CD4-positive, alpha-beta memory T cell (primary cell): ENCODE measurements at places on chromosomes 1 and 21.

DNA sequence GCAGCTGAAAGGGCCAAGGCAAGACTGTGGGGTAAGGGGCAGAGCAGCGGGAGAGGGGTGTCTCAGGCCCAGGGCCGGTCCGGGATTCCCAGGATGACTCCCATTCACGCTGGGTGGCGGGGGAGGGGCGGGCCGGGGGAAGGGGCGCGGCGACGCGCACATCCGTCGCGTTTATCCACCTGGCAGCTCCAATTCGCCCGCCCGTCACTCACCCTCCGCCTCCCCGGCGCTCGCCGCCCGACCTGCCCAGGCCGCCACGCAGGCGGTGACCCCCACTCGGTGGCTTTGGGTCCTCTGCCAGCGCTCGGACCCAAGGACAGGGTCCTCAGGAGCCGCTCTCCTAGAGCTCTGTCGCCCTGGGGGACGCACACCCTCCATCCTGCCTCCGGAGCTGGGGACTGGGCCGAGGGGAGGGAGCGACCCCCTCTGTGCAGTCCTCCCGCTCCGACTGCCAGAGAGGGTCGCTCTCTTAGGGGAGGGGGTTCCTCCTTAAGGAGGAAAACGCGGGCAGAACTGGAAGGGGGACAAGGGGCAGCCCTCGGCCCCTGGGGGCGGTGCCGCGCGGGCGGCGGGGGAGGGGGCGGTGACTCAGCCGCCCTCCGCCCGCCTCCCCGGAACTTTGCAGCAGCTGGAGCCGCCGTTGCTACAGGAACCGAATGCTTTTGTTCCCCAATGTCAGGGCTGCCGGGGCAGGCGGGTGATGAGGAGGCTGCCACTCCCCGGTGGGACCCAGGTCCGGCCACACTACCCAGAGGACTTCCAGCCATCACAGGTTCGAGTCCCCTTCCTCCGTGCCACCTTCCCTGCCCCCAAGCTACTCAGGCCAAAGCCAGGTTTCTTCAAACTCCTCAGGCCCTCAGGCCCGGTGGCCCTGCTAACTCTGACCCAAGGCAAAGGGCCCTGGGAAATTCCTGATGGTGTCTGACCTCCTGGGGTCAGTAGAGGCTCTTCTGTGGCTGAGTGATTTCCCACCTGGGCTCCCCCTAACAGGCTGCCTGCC lies 3.4 kb downstream of the ADGRB2 start:
- peaks cover 35% of the 10 kb centered on the region for H3K4me1 ChIP-seq
- H3K36me3 ChIP-seq, result no peaks in the 10 kb centered on the region
- H3K4me3 ChIP-seq, result peak overlapping the region; percentile 52
- peak; percentile 60 for DNase-seq
- peaks cover 10% of the 10 kb centered on the region for H3K27me3 ChIP-seq

DNA sequence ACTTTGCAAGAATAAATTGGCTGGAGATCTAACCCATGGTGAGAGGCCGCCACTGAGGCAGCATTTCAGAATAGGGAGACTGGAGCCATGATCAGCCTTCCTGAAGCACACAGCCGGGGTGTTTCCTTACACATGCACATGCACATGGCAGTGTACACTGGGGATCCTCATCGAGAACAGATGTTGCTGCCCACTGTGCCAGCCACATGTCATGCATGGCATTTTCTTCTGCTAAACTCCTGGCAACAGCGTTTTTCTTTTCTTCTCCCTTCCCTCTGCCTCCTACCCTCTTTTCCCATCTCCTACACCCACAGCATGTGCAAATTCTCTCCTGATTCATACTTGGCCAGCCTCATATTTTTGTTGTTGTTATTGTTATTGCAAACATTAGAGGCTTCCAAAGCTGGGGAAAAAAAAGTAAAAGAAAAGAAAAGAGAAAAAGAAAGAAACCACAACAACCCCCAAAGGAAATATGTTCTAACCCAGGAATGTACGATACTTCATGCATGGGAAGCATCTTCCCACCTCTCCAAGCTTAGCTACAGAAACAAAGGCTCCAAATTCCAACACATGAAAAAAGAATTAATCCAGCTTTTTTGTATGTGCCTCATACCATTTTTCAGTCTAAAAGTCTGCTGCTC lies 344.0 kb downstream of the ASTN1 start:
- no peaks in the 10 kb centered on the region for H3K36me3 ChIP-seq
- H3K27me3 ChIP-seq, result no peaks in the 10 kb centered on the region
- DNase-seq, result no peak
- H3K4me3 ChIP-seq, result no peak overlapping the region
- H3K27ac ChIP-seq, result no peak overlapping the region

DNA sequence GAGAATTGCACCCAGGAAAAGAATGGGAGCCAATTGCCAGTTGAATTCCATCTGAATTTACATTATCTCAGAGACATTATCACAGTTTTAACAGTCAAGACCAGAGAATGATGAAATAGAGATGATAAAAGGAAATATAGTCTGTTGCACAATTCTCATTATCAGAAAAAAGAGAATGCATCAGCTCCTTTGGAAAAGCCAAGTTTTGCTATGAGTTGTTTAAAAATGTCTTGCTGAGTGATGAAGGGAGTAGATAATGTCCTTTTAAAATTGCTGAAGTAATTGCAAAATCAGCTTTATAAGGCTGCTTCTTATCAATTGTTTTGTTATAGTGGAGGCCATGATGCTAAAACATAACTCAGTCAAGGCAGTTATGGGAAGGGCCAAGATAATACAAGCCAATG lies 37.9 kb upstream of the EEIG2 start:
- no peaks in the 10 kb centered on the region for H3K36me3 ChIP-seq
- no peak overlapping the region for H3K4me3 ChIP-seq
- DNase-seq, result no peak
- H3K27ac ChIP-seq, result no peak overlapping the region
- no peaks in the 10 kb centered on the region for H3K27me3 ChIP-seq

DNA sequence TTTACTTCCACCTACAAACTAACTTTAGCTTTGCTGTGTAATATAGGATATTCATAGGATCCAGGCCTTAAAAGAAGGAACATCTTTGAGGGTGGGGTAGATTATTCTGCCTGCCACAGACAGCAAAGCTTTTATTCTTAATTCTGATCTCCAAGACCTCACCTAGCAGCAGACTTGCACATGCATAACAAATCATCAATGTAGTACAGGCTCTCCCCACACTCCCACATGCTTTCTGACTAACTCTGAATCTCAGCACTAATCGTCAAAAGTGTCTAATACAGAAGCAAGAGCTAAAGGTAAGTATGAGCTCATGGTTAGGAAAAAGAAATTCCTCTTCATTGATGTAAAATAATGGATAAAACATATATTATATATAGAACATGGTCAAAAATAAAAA lies 1468.5 kb upstream of the B3GALT2 start:
- no peak overlapping the region for H3K4me3 ChIP-seq
- H3K36me3 ChIP-seq, result no peaks in the 10 kb centered on the region
- no peaks in the 10 kb centered on the region for H3K4me1 ChIP-seq
- DNase-seq, result no peak

DNA sequence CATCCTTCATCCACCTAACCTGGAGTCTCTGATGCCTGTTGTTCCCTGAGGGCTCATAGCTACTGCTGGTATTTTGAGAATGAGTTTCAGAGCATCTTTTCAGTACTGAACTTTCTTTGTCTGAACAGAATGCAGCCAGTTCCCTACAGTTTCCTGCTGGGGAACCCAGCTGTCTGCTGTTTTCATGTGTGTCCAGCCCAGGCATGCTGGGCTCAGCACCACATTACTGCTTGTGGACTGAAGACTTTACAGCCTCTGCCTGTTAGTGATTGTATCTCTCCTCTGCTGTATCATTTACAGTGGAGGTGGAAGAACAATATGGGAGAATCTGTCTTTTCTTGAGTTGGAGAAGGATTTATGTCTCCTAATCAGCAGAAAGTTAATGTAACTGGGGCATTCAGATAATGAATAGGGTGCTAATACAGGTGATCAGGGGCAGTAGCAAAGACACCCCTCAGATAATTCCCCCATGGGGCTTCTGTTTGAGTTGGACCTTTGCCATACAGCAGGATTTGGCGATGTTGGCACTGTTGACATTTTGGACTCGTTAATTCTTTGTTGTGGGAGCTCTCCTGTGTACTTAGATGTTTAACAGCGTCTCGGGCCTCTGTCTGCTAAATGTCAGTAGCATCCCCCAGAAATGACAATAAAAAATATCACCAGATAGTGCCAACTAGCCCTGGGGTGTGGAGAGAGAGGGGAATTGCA lies 207.7 kb downstream of the HHAT start:
- no peaks in the 10 kb centered on the region for H3K4me1 ChIP-seq
- no peak for DNase-seq
- no peaks in the 10 kb centered on the region for H3K36me3 ChIP-seq
- no peaks in the 10 kb centered on the region for H3K27me3 ChIP-seq

DNA sequence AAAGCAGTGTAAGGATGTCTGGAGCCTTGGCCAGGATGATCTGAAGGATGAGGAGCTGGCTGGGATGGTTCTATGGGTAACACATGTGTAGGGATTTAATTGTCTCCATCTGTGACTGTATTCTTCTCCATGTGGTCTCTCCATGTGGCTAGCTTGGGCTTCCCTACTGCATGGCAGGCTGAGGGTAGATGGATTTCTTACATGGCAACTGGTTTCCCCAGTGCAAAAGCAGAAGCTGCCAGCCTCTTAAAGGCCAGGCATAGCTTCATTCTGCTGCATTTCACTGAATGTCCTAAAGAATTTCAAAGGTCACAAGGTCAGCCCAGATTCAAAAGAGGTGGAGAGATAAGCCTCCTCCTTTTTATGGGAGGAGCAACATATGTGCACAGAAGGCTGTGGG lies 61.7 kb downstream of the XCL2 start:
- H3K27me3 ChIP-seq, result no peaks in the 10 kb centered on the region
- H3K36me3 ChIP-seq, result no peaks in the 10 kb centered on the region
- H3K4me3 ChIP-seq, result no peak overlapping the region
- no peak overlapping the region for H3K27ac ChIP-seq
- peaks cover 47% of the 10 kb centered on the region for H3K4me1 ChIP-seq

DNA sequence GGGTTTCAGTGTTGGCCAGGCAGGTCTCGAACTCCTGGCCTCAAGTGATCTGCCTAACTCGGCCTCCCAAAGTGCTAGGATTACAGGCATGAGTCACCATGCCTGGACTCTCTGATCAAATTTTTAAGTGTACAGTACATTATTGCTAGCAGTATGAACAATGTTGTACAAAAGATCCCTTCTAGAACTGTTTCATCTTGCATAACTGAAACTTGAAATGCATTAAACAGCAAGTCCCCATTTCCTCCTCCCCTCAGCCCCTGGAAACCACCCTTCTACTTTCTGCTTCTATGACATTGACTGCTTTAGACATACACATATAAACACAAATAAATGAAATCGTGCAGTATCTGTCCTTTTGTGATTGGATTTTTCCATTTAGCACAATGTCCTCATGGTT lies 463.4 kb downstream of the PTPRC start:
- DNase-seq, result no peak
- no peaks in the 10 kb centered on the region for H3K36me3 ChIP-seq
- no peak overlapping the region for H3K4me3 ChIP-seq
- no peak overlapping the region for H3K27ac ChIP-seq
- H3K4me1 ChIP-seq, result no peaks in the 10 kb centered on the region
- H3K27me3 ChIP-seq, result no peaks in the 10 kb centered on the region
